ENCODE measurements at places on chromosomes 6 and 20. TPM values are rescaled to one million over a fixed set of nuclear protein-coding genes. Genes with fewer than 3 reads are reported as not detected.

The DNMT3B gene
- total RNA-seq: 6.2 TPM

The SF3B5 gene
- total RNA-seq: 118 TPM

The LAMA4 gene
- 11.5 TPM for total RNA-seq

GRCh38 chr6:23013776-23014175 lies 444.4 kb downstream of the HDGFL1 start:
- DNase-seq: no peak

The LY6G6C gene
- total RNA-seq: not detected

- no peak for DNase-seq
Measured at GRCh38 chr6:100209323-100210136, 215.5 kb upstream of the MCHR2 start.

DNA sequence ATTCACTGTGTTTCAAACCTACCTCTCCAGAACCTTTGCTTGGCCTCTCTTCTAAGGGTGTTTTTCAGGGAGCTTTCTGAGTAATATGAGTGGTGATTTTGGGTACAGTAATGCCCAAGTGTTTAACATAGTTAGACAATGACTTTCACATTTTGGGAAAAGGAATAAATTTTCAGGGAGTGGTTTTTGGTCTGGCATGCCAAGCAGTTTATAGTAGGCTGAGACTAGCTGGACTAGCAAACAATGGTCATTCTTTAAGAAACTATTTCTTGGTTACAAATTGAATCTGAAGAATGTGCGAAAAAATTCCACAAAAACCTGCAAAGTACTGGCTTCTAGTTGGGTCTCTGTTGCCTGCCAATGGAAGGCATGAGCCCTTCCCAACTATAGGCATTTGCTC lies 15.4 kb downstream of the FNDC1 start:
- DNase-seq: peak; percentile 78

All from A172 (cell line).